Stimulated activated CD8-positive, alpha-beta memory T cell treated with anti-CD3 and anti-CD28 coated beads, Interleukin-7, amount 100 ng/mL, for 4 hours (primary cell): ENCODE measurements at places on chromosomes 16 and 17.

DNA sequence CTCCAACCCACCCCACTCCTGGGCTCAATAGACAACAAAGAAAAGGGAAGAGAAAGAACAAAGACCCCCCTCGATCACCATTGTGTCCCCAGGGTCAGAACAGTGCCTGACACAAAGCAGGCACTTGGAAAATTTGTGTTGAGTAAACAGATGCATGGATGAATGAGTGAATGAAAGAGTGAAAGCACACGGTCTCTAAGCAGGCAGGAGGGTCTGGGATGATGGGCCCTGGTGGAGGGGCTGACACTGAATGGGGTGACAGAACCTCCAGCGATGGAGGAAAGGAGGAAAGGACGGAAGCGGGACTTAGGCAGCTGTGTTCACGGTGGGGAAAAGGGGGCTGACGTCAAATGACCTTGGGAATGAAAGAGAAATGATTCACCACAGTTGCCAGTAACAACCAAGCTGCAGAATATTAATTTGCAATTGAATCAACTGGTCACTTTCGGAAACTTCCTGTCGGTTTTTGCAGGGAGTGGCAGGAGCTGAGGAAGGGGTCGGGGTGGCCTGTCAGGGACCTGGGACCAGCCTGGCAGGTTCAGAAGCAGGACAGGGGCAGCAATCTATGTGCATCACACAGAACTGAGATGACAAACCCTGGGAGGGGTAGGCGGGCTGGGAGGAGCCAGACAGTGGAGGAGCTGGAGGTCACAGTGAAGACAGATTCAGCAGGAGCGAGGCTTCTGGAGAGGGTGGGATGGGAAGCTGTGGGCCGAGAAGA, 6.7 kb upstream of the GAST start:
- DNase-seq: no peak

- no peak for DNase-seq
Measured at GRCh38 chr16:70597135-70597835, 49.1 kb upstream of the IL34 start.

GRCh38 chr17:73630531-73630930, 13.7 kb downstream of the SDK2 start:
- DNase-seq: no peak

GRCh38 chr17:20797292-20797691, 217.8 kb downstream of the CDRT15L2 start:
- DNase-seq: no peak

DNA sequence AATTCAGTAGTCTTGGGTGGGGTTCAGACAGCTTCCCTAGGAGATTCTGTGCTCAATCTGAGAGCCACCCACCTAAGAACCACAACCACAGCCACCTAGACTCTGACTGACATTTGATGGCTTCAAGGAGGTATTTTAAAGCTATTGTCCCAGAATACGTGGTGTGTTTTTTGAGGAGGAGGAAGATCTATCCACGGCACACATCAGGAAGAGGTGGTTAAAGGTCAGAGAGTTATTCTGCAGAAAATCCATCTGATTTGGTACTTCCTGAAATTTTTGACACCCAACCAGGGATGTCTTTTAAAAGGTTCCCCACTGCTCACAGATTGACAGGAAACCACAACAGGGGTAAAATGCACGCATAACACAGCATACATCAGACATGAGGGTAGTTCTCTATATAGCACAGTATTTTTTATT, 25.1 kb downstream of the SMARCE1 start:
- no peak for DNase-seq

- no peak for DNase-seq
Measured at GRCh38 chr17:15231851-15232516, 33.1 kb downstream of the PMP22 start.
